SJCRH30 (cell line): ENCODE measurements at places on chromosomes 11 and 22. TPM values are rescaled to one million over a fixed set of nuclear protein-coding genes. Genes with fewer than 3 reads are reported as not detected.

DNA sequence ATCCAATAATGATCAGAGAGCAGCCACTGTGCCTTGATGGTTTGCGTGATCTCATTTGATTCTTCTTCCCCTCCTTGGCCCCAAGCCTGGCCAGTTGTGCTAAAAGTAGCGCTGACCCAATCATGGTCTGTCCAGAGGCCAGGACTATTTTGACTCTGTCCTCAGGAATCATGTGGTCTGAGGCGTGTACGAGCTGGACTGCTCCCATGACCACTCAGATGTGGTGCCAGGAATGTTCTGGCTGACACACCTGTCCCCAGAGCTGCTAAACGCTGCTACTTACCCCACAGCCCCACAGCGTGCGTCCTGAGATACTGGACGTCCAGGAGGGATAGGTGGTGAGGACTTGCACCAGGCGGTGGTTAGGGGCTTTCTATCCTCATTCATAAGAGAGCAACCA lies 70.5 kb downstream of the FEZ1 start:
- DNase-seq: no peak

- DNase-seq: no peak
These were observed 4.4 kb upstream of the CD44 start for GRCh38 chr11:35134403-35135148.

DNA sequence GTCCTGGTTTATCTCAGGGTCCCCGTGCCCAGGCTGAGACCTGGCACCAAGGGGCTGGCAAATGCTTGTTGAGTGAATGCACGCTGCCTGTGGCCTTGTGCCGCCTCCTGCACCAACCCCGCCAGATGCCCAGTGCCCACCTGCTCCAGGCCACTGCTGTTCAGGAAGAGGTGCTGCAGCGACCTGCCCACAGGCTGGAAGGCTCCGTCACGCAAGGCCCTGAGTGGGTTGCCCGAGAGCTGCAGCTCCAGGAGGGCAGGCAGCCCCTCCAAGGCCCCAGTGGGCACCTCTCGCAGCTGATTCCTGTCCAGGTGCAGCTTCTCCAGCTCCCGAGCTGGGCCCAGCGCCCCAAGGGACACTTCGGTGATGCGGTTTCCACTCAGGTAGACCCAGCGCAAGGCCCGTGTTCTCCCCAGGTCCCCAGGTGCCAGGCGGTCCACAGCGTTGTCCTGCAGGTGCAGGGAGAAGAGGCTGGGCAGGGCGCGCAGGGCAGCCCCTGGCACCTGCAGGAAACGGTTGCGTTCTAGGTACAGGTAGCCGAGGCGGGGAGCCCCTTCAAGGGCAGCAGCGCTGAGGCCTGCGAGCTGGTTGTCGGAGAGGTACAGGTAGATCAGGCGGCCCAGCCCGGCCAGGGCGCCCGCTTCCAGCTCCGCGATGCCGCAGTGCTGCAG lies 3.6 kb downstream of the CHADL start:
- no peak for DNase-seq

DNA sequence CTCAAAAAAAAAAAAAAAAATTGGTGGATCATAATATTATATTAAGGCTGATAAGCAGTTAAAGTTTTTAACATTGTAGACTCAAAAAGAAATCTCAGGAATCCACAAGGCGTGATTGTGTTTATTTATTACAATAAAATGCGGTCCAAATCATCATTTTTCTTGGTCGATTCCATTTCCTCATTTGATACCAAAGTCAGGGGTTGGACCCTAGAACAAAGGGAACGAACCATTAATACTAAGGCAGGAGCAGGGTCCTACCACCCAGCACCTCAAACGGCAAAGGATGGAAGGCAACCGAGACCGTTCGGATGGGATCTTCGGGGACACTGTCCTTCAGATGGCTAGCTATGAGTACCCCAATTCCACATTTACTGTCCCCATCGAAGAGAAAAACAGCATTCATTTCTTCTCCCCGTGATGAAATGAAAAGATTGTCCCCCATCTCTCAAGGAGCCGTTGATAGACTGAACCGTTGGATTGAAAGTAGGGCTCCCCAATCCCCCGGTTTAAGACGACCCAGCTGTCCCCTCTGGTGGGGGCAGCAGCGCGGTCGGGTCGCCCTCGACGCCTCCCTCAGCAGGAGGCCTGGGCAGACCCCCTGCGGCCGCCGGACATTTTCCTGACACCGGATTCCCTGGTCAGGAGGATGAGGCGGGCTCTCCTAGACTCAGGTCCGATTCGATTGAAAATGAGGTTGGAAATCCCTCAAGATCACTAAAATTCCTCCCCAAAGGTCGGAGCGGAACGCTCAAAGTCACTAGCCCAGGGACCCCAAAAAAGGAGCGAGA lies 607 bp downstream of the DMC1 start:
- no peak for DNase-seq

DNA sequence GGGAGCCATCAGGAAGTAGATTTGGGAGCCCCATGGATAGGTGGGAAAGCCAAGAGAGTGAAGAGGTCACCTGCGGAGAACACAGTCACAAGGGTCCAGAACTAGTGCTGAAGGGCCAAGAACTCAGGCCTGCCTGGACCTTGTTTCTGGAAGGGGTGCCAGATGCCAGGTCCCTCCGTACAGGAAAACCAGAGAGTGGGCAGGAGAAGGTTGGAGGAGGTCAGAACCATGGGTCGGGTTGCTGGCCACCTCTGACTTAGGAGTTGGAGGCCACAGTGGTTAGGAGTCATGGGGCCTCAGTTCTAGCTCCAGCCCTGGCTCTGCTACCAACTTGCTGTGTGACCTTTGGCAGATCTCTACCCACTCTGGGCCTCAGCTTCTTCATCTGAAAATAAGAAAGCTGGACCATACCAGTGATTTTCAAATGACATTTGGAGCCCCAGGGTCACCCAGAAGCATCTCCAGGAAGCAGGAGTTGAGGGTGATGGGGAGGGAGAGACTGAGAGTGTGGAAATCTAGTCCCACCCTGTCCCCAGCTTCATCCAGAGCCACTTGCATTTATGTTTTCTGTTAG lies 20.8 kb upstream of the TUB start:
- no peak for DNase-seq

The NAALADL1 gene
- total RNA-seq: not detected in 2 replicates

- no peak for DNase-seq
These were observed 548.7 kb upstream of the CADM1 start for GRCh38 chr11:116052603-116053547.

DNA sequence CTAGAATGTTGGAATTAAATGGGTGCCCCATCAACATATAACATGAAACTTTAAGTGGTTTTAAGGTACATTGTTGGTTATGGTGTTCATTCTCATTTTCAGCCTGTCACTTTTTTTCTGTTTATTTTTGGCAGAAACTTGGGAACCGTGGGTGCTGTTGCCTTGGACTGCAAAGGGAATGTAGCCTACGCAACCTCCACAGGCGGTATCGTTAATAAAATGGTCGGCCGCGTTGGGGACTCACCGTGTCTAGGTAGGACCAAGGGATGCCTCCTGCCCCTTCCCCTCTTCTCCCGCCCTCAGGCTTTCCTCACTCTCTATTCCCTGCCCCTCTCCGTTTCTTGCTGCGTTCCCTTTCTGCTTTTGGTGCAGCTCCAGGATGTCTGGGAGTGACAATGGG lies 29.8 kb upstream of the SCGB1A1 start:
- no peak for DNase-seq

DNA sequence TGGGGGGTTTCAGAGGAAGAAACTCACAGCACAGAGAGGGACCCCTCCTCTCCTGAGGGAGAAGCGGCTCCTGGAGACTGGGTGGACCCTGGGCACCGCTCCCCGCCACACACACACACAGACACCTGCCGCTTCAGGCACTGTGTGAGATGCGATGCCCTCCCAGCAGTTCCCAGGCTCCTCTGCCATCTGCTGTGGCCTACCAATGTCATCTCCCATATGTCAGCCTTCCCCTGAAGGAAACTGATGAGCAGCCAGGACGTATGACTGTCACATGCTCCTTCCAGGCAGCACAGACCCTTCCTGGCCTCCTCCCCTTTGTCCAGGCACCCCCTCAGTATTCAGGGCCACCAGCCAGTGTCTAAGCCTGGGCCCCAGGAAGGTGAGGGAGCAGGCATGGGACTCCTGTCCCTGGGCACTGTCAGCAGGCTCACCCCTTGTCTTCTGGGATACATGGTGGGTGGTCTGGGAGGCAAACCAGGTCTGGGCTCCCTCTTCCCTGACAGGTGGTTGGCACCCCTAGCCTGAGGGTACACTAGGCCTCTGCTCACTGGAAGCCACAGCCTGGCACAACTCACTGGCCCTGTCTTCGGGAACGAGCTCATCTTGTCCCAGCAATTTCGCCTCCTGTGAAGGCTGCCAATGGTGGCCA lies 11.8 kb upstream of the BCR start:
- no peak for DNase-seq

DNA sequence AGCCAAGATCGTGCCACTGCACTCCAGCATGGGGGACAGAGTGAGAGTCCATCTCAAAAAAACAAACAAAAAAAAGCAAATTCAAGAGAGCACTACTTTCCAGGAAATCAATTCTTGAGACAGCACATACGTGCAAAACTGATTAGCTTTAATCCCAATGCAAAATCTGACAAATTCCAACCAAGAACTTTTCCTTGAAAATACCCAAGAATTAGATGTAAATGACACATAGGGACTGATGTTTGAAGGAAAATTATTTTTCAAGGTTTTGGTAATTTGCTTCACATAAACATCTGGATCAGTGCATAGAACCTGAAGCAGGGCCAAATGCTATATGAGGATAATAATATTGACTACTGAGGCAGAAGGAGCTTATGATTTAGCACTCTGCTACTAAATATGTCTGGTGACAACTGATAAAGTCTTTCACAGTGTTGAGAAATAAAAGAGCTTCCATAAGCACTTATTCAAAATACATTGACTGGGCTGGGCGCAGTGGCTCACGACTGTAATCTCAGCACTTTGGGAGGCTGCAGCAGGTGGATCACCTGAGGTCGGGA lies 8.8 kb downstream of the MAJIN start:
- no peak for DNase-seq

The SLC22A8 gene
- not detected in 2 replicates for total RNA-seq

- DNase-seq: no peak
These were observed 27.3 kb upstream of the CREB3L1 start for GRCh38 chr11:46249938-46250744.

- DNase-seq: no peak
These were observed 19.2 kb downstream of the SELENOO start for GRCh38 chr22:50219800-50220602.

DNA sequence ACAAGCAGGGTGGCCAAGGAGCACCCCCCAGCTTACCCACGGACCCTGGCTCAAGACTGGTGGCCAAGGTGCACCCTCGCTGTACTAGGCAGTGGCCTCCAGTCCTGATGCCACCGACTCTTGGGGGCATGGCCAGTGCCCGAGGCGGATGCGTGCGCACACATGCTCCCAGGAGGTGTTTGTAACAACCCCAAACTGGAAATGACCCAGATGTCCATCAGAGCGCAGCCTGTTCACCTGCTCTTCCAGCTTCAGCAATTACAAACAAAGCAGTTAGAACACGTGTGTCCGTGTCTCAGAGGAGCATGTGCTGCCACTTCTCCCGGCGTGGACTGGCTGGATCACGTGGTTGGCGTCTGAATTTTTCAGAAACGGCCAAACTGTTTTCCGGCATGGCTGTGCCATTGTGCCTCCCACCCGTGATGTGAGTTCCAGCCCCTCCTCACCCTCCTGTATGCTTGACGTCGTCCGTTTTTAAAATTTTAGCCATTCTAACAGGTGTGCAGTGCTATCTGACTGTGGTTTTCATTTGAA lies 7.1 kb upstream of the MUC6 start:
- DNase-seq: no peak

GRCh38 chr22:17878941-17879340 lies 104.7 kb upstream of the BID start:
- no peak for DNase-seq

GRCh38 chr11:73598719-73599379 lies 937 bp upstream of the FAM168A start:
- peak; percentile 34 for DNase-seq

The PDGFB gene
- 0.05 and 0.26 TPM in 2 replicates for total RNA-seq

GRCh38 chr22:47002692-47003091 lies 240.2 kb downstream of the TBC1D22A start:
- no peak for DNase-seq

DNA sequence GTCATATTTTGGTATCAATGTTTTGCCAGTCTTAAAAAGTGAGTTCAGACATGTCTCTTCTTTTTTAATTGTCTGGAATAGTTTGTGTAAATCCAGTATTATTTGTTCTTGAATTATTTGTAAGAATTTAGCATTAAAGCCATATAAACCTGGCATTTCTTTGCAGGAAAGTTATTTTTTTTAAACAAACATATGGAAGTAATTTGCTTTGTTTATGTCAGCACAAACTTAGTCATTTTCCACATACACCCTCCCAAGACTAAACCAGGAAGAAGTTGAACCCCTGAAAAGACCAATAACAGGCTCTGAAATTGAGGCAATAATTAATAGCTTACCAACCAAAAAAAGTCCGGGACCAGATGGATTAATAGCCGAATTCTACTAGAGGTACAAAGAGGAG lies 9.1 kb upstream of the CCDC81 start:
- DNase-seq: no peak

The BDNF gene
- 0.20 and 0.42 TPM in 2 replicates for total RNA-seq

The ETS1 gene
- 32.8 and 43.9 TPM in 2 replicates for total RNA-seq

DNA sequence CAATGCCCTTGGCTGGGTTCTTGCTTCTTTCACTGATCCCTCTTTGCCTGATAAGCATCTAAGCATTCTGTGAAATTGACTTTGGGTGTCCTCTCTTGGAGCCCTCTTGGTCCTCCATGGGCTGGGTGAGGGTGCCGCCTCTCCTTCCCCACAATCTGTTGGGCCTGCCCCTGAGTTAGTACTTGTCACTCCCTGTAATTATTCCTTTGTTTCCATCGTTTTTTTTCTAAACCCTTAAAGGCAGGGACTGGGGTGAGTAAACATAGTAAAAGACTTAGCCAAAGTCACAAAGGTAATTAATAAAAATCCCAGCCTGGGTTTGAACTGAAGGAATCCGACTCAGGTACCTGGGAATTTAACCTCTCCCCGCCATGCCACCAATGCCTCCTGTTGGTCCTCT lies 188.1 kb downstream of the MYO18B start:
- no peak for DNase-seq

DNA sequence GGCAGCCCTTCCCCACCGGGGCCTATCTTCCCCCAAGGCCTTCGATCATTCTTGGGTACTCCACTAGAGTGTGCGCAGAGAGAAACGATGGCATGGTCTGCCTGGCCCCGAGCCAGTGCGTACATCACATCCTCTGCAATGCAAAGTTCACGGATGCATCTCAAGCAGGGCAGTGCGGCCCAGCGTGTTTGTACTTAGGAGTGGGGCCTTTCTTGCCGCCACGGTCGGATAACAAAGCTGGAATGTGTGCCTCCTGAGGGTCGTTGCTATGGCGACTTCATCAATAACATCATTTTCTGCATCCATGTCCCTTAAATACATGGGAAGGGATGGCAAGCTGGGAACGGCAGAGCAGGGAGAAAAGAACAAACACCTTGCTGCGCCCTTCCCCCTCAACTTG lies 73.9 kb downstream of the SCUBE1 start:
- no peak for DNase-seq
